ENCODE measurements at places on chromosomes 16 and 17. TPM values are rescaled to one million over a fixed set of nuclear protein-coding genes. Genes with fewer than 3 reads are reported as not detected.

DNA sequence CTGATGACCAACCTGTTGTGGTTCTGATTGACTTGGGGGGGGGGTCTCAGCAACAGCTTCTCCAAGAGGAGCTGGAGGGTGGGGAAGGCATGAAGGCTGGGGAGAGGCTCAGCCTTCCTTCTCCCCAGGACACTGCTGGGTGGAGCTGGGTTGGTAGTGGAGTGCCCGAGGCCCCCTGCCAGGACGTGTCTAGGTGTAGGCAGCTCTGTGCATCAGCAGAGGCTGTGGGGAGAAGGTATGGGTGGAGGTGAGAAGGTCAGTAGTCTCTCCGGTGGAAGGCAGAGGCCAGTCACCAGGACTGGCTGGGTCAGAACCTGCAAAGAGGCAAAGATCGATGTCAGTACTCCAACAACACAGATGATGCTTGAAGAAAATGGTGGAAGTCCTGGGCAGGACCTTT, 3.9 kb downstream of the CHAD start:
- H3K36me3 ChIP-seq: peaks cover 2% of the 10 kb centered on the region
- DNase-seq: no peak
- peaks cover 3% of the 10 kb centered on the region for H3K4me1 ChIP-seq
- no peak overlapping the region for H3K4me3 ChIP-seq
- H3K27me3 ChIP-seq: peaks cover 2% of the 10 kb centered on the region

DNA sequence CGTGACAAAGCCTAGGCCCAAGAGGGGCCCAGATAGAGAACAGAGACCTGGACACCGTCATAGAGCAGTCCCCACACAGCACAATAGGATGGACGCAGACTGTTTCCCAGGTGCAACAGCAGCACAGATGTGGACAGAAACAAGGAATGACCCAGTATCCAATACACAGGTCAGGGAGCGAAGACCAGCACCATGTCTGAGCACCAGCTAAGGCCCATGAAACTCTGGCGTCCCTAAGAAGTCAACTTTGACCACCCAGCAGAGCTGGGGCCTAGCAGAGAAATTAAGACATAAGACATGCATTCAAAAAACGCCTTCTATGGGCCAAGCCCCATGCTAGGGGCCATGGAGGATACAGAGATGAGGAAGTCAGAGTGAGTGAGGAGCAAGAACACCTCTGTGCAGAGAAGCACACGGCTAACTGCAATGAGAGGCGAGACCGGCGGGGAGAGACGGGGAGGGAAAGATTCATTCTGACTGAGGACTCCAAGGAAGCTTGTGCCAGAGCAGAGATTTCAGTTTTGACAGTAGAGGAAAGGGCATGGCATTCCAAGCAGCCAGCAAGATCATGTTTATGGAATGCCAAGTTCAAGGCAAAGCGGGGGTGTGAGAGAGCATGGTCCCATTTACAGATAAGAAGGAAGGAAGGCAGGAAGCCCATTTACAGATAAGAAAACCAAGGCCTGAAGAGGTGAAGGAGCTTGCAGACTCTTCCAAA, 50.8 kb downstream of the PITPNM3 start:
- peak overlapping the region; percentile 70 for H3K27ac ChIP-seq
- no peak overlapping the region for H3K4me3 ChIP-seq
- H3K36me3 ChIP-seq: no peaks in the 10 kb centered on the region
- peaks cover 28% of the 10 kb centered on the region for H3K4me1 ChIP-seq
- DNase-seq: no peak
- H3K27me3 ChIP-seq: no peaks in the 10 kb centered on the region

- H3K27ac ChIP-seq: peak overlapping the region; percentile 82
- peaks cover 17% of the 10 kb centered on the region for H3K36me3 ChIP-seq
- peak overlapping the region; percentile 14 for H3K4me3 ChIP-seq
- H3K27me3 ChIP-seq: no peaks in the 10 kb centered on the region
- no peak for DNase-seq
Observed at GRCh38 chr16:16096121-16096857, 127.0 kb downstream of the ABCC6 start.

DNA sequence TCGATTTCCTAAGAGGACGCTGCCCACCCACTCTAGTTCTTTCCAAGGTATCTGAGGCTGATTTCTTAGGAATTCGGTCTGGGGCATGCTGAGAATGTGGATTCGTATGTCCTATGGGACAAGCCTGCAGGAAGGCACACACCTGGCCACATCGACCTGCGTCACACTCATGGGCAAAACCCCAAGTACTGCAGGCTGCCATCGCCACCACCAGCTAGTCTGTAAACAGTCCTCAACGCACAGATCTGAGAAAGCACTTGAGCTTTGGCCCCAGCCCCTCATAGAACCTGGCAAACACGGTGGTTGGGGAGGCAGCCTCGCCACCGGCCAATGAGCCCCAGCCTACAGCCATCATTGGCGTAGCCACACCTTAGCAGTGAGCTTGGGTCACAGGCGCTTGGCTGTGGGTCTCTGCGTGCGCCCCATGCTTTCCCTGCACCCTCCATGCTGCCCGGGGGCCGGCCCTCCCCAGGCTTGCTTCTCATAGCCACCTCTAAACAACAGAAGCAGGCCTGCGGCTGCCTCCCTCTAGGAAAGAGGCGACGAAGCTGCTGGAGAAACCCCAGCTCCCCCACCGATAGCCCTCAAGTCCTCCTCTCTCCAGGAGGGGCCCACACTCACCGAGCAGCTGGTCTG, 75.1 kb downstream of the ZNF778 start:
- peaks cover 11% of the 10 kb centered on the region for H3K4me1 ChIP-seq
- no peaks in the 10 kb centered on the region for H3K27me3 ChIP-seq
- no peak overlapping the region for H3K27ac ChIP-seq
- no peak overlapping the region for H3K4me3 ChIP-seq
- H3K36me3 ChIP-seq: peaks cover 10% of the 10 kb centered on the region
- no peak for DNase-seq

DNA sequence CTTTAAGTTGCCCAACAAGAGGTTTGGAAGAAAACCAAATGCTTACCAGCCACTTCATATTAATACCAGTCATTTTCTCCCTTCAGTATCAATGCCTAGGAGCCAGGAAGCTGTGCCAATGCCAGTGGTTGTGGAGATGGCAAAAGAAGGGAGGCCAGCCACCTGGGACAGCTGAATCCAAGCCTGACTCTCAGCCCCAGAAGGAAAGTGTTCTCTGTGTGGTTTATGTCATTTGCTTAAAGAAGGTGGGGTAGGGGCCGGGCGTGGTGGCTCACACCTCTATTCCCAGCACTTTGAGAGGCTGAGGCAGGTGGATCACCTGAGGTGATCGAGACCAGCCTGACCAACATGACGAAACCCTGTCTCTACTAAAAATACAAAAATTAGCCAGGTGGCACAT, 13.4 kb downstream of the C17orf78 start:
- H3K27ac ChIP-seq: no peak overlapping the region
- no peak for DNase-seq
- no peaks in the 10 kb centered on the region for H3K27me3 ChIP-seq

DNA sequence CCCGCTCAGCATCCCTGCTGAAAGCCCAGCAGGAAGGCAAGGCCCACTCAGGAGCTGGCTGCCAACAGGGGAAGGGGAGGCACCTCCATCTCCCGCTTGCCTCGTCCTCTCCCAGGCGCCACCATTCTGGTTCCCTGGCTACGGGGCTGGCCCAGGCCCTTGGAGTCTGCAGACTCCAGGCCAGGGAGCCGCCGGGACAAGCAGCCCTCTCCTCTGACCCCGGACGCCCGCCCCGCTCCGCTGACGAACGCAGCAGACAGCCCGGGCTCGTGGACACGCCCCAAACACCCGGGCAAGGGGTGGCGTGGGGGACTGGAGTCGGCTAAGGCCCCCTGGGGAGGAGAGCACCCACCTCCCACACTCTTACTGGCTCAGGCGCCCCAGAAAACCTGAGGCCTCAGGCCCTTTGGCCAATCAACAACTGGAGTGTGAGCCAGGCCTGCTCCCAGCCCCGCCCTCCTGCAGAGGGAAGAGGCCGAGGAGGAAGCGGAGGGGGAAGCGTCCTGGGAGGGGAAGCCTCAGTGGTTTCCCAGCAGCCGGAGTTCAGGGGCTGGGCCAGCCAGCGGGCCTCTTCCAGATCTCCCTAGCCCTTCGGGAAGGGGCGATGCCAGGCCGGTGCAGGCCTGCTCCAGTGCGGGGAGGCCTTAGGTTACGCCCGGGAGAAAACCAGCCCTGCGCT, 4.2 kb downstream of the MNT start:
- no peaks in the 10 kb centered on the region for H3K27me3 ChIP-seq
- no peaks in the 10 kb centered on the region for H3K36me3 ChIP-seq
- H3K4me3 ChIP-seq: peak overlapping the region; percentile 60
- peaks cover 52% of the 10 kb centered on the region for H3K4me1 ChIP-seq
- H3K27ac ChIP-seq: peak overlapping the region; percentile 95

DNA sequence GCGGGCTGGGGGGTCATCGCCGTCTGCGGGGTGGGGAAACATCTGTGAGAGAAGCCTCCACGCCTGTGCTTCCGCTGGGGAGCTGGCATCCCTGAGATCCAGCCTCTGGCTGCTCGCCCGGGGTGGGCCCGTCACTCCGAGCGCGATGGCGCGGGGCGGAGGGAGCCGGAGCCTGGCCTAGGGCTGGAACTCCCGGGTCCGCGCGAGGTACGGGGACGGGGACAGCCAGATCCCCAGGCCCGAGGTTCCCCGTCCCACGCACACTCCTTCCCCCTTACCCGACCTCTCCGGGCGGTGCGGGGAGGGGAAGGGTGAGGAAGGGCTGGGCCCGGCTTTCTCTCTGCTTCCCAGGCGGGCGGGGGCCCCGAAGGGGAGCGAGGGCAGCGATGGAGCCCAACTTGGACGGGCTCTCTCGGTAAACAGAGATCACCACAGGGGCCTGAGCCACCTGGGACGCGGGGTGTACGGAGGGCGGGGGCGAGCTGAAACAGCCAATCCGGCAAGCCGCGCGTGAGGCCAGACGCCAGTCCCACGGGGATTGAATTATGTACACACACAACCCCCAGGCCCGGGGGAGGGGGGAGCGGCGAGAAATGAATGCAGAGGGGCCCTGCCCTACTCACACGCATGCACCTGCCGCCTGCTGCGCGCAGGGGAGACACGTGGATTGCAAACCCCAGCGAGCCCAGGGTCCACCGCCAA, at the start of gene SLC16A11:
SLC16A11 (minus strand) TSS at position 596 of the 702 bp plus-strand sequence; CDS start at position 17, 579 bp downstream.
- DNase-seq: no peak
- peaks cover 20% of the 10 kb centered on the region for H3K4me1 ChIP-seq
- H3K27me3 ChIP-seq: peaks cover 6% of the 10 kb centered on the region
- H3K4me3 ChIP-seq: peak within 1 kb of the TSS; percentile 63
- no peaks in the 10 kb centered on the region for H3K36me3 ChIP-seq
- no peak within 1 kb of the TSS for H3K27ac ChIP-seq

DNA sequence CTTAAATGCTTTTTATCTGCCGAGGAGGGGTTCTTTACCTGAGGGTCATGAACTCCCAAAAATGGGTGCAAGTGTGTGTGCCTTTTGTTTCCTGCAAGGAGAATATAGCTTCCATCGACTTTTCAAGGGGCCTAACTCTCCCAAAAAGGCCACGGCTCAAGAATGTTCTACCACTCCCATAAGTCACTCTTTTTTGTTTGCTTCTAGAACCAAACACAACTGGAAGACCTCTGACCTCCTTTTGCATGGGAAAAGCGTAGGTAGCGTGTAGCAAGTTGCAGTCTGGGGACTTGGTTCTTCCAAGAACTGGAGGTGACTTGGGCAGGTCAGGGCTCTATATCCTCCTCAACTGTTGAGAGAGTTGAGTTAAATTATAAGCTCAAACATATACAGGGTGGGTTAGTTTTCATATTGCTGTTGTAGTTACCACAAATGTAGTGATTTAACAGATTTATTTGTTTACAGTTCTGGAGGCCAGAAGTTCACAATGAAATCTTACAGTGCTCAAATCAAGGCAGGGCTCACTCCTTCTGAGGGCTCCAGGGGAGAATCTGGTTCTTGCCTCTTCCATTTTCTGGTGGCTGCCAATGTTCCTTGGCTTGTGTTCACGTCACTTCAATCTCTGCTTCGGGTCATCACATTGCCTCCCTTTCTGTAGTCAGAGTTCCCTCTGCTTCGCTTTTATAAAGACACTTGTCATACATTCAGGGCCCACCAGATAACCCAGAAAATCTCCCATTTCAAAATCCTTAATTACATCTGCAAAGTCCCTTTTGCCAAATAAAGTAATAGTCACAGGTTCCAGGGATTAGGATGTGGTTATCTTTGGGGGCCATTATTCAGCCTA, 1.4 kb downstream of the TMEM97 start:
- no peaks in the 10 kb centered on the region for H3K27me3 ChIP-seq
- peaks cover 25% of the 10 kb centered on the region for H3K4me1 ChIP-seq
- peak overlapping the region; percentile 13 for H3K27ac ChIP-seq
- peak overlapping the region; percentile 92 for H3K4me3 ChIP-seq
- H3K36me3 ChIP-seq: no peaks in the 10 kb centered on the region

Gene KCNG4
- total RNA-seq: not detected

Gene DNASE1L2
- total RNA-seq: 1.2 TPM

Gene TMEM95
- not detected for total RNA-seq

Gene GUCY2D
- total RNA-seq: not detected
